Fibroblast of upper back skin (primary cell): ENCODE measurements at places on chromosomes 1 and 21.
A peak's percentile ranks its signal among the peaks of the same experiment; 100 is the strongest.

DNA sequence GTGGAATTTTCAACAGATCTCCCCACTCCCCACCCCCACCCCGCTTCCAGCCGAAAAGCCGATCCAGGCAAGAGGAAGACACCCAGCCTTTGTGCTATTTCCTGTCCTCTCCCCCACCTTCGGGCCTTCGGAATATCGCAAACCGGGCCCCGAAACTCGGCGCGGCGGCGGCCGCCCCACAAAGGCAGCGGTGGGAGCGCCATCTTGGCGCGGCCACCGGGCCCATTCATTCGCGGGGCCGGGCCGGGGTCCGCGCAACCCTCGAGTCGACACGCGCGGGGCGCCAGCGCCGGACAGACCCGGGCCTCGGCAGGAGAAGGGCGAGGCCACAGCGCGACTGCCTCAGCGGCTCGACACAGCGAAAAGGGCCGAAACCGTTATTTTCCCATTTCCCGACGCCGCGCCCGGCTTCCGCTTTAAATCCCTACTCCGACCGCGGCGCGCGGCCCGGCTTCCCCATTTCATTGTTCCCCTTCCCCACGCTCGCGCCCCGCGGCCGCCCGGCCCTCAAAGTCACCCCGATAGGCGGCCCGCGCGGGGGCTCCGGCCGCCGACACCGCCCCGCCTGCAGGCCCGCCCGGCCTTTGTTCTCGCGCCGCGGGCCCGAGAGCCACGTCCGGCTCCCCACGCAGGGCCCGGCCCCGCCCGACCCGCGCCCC, 911 bp downstream of the GNB1 start:
- DNase-seq: peak; percentile 57

DNA sequence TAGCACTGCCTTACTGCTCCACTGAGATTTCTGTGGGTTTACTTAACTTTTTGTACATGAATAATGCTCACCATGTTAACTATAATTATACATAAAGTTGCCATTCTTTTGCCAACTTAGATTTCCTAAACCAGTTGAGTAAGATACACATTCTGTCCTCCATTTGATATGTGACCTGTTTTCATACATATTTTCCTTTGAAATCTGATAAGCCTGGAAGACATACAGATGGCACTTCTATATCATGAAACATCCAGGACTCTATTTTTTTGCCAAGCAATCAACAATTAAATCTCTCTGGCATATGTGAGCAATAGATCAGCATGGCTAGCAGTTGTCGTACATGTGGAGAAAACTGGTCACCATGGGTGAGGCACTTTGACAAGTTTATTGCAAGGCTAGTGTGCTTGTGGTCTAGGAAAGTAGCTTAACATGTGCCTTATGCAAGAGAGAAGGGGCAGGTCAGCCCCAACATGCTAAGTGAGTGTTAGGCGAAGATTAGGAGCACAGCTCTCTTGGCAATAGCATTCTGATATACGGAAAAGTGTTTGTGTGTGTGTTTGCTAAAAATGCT, 14.2 kb downstream of the PRRX1 start:
- DNase-seq: peak; percentile 62

- peak; percentile 30 for DNase-seq
Measured at GRCh38 chr21:28781602-28782276, 210.9 kb downstream of the LTN1 start.

DNA sequence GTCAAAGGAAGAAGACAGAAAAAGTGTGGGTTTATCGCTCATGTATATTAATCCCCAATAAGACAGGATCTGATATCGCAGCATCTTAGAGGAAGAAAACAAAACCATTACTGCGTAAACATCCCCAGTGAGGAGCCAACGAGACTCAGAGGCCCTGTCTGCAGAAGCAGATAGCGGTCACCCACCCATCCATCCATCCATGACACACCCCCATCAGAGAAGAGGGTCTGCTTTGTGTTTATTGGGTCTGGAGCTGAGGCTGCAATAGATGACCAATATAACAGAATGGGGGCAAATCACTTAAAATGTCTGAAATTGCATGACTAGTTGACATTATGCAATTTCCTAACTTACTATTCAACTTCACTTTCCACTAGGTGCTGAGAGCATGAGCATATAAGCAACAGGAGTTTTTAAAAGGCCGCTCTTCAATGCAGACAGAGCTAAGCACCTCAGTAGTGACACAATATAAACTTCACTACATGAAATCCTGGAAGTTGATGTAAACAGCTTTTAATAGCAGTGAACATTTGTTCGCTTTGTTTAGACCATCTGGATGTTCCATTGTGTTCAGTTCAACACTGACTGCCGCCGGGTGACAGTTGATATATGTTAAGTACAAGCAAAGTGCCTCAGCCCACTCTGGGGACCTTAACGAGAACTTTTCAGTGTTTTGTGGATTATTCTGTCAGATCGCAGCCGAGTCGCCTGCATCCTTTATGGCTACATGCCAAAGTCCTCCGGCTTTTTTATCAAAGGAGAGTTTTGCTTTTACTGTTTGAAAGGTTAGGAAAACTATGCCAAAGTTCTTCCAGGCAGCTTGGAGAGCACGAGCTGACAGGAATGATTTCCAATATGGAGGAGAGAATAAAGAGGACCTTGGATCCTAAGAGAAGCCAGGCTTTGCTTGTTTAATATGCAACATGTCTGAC, 167.5 kb downstream of the ZNF281 start:
- no peak for DNase-seq

GRCh38 chr1:98232678-98233077, 311.8 kb upstream of the DPYD start:
- DNase-seq: no peak

- no peak for DNase-seq
Measured at GRCh38 chr21:34213959-34214358, 140.6 kb downstream of the MRPS6 start.

DNA sequence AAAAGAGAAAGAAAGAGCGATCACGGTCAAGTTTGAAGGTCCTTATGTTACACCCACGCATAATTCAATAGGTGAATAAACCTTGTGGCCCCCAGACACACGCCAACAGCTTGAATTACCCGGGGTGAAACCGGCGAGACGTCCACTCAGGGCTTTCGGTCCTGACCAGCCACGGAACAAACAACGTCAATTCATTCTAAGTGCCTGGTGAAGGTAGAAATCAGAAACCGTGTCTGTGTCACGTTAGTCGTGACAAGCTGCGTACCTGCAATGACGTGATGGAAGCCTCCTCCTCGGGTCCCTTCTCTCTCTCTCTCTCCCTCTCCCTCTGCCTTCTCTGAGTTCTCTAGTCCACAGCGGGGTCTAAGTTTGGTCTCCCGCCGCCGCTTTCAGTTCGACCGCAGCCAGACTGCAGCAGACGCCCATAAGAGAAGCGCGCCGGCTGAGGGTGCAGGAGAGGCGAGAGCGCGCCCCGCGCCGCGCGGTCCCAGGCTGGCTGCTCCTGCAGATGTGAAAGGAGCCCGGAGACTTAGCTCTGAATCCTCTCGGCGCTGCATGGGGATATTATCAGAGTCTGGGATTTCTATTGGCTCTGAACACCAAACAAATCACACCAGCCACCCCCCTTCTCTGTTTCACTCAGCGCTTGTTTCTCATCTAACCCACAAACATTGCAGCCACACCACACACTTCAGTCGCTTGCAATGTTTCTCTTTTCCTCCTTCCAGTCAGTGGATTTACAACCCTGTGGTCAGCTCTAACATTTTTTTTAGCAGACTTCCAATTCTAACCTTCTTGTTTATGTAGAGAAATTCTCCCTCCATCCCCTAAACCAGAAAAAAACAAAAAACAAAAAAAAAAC, at the start of gene GREM2:
Gene GREM2 (minus strand): TSS at position 537 of the 862 bp plus-strand sequence. CDS start 118,680 bp downstream, outside the sequence.
- DNase-seq: peak; percentile 95

- DNase-seq: no peak
Measured at GRCh38 chr1:187648091-187648490, 819.3 kb downstream of the PLA2G4A start.
